Posterior vena cava (tissue), 2 donors: ENCODE measurements at places on chromosomes 3 and 15. TPM values are rescaled to one million over a fixed set of nuclear protein-coding genes. Genes with fewer than 3 reads are reported as not detected.

Gene FRG2C
- not detected for total RNA-seq

Gene SLC51B
- not detected for total RNA-seq

Gene ZNF860
- 1.0 TPM for total RNA-seq

- no peak for DNase-seq
These were observed 50.6 kb upstream of the SLC7A14 start for GRCh38 chr3:170636400-170636973.

- DNase-seq = no peak
These were observed 460.9 kb upstream of the KCNMB2 start for GRCh38 chr3:178075344-178075743.

GRCh38 chr3:57256844-57257243, 29.3 kb downstream of the APPL1 start:
- no peak for DNase-seq

DNA sequence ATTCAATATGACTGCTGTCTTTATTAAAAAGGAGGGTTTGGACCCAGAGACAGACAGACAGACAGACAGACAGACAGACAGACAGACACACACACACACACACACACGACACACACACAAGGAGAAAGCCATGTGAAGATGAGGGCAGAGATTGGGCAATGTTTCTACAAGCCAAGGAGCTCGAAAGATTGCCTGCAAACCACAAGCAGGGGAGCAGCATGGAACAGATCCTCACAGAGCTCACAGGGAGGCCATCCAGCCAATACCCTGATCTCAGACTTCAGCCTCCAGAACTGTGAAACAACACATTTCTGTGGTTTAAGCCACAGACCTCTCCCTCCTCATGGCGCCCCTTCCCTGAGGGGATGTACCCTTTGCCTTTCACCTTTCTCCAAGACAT, 35.8 kb upstream of the ABHD2 start:
- no peak for DNase-seq

DNA sequence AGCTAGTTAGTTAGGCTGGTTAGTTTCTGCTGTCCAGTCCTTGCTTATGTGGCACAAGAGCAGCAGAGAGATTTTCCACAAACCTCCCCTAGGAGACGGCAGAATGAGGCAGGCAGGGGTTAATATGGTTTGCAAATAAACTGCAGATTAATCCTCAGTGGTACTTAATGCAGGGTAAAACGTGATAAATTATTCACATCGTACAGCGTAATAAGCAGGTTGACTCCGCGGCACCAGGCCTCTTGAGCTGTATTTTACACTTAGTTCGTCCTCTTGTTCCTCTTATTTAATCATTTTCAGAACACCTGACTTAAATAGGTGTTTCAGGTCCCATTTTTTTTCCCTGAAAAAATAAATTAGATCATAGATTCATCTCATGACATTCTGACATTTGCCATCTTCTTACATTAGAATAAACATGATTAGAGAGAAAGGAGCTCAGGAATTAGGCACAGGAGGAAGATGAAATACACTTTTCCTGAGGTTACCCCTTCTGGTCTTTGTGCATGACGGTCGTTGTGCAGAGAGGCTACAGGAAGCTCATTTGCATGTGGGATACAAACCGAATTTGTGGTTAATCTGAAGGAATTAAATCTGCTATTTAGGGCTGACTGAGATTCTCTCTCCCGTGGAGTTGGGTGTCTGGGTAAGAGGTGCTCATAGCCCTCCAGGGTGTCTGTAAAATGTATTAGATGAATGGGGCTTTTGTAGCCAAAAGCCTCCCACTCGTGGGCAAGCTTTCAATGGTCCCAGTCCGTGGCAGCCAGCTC, 27.1 kb upstream of the VPS8 start:
- DNase-seq = no peak

- peak; percentile 85 for DNase-seq
These were observed 792 bp downstream of the GABPB1 start for GRCh38 chr15:50353975-50354837.

DNA sequence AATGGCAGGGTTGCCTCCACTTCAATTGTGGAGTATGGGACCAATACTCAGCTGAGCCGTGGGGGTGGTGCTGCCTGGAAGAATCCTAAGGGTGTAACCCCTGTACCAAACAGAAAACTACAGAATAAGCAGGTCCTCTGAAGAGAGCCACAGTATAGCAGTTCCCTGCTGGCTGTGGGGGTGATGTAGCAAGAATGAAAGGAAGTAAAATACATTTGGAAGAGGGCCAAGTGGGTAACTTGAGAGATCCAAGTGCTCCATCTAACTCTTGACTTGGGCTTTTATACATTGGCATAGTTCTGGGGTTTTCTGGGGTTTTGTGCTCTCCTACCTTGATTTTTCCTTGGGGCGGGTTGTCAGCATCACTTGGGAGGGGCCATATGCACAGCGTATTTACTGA, 341.4 kb downstream of the OTOL1 start:
- no peak for DNase-seq

GRCh38 chr15:100083572-100083971, 258.2 kb downstream of the ADAMTS17 start:
- peak; percentile 18 for DNase-seq

DNA sequence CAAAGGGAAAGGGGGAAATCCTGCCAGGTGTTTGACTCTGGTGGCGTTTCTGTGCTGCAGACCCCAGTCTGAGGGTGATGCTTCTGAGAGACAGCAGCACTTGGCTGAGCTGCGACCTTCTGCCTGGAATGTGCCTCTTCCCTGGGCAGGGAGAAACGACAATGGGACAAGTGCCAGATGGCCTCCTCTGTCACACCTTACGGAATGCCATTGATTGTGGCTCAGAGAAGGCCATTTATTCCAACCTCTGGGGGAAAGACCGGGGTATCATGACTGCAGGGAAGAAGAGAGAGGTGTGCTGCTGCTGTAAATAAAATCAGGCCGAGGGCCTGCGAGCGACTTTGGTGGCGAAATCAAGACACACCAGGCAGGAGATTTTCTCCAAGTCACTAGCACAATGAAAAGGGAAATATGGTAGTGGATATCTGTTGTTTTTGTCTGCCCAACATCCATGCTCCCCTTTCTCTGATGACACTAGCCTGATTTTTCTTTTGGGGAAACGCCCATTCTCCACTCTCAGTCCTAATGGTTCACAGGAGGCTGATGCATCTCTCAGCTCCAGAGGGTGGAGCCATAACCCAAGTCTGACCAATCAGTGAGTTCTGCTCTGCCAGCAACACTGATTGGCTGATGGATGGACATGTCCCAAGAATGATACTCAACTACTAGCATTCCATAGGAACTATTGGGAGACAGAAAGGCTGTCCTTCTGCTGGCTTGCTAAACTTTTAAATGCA, 336.1 kb downstream of the FOXP1 start:
- DNase-seq = no peak
